Heart right ventricle (tissue), 16 donors: ENCODE measurements at places on chromosomes 3 and 15. TPM values are rescaled to one million over a fixed set of nuclear protein-coding genes. Genes with fewer than 3 reads are reported as not detected.

The ZNF662 gene
- total RNA-seq, result 4.4 TPM

The CHRM5 gene
- total RNA-seq, result not detected

The PLCH1 gene
- 0.50 TPM for total RNA-seq

The DZIP3 gene
- total RNA-seq, result 23.2 TPM
